NCI-H187 (cell line): ENCODE measurements at places on chromosomes 2 and 18.

DNA sequence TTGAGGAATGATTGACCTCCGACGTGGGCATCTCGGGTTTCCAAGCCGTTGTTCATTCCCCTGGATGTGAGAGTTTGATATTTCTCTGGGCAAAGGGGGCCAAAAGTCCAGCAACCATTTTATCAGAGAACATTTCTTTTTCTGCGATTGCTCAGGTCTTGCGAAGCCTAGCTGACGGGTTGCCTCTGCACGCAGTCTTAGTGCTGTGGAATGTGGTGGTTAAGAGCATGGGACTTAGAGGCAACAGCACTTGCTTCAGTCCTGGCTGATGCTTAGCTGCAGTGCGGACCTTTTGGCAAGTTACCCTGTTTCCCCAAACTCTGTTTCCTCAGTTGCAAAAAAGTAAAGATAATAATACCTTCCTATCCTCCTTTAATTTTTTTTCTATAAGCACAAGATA, 45.0 kb downstream of the FAP start:
- no peak for DNase-seq

DNA sequence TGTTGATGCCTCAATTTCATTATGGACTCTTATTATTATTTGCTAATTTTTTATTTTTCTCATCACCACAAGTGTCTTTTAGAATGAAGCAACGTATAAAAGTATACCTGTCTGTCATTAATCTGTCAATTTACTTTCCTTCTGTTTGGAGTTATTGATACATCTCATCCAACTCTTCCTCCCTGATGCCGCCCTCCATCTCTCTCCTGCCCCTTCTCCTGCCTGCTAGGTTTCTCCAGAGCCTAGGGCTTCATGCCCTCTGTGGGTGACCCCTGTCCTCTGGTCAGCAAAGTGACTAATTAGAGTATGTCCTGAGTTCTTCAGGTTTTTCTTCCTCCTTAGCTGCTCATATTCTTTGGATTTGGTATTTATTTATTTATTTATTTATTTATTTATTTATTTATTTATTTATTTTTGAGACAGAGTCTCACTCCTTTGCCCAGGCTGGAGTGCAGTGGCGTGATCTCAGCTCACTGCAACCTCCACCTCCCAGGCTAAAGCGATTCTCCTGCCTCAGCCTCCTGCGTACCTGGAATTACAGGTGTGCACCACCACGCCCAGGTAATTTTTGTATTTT, 162.5 kb upstream of the MYCN start:
- no peak for DNase-seq

DNA sequence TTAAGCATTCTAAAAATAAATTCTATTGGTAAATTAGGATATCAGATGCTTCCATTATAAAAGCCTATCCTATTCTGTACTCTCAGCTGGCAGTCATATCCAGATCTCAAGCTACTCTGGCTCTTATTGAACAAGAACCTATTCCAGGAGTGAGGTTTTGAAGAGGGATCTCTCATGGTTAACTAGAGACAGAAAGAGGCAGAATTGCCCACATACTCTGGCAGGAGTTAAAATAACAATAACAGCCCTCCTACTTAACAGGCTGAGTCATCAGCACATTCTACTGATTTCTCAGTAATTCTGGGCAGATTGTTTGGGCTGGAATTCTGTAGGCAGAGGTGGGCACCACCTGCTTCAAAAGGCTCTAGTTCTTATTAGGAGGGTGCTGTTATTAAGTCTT, 142.0 kb upstream of the UNC80 start:
- DNase-seq = no peak

- DNase-seq = no peak
Observed at GRCh38 chr2:113876503-113877387, 13.1 kb upstream of the ACTR3 start.

DNA sequence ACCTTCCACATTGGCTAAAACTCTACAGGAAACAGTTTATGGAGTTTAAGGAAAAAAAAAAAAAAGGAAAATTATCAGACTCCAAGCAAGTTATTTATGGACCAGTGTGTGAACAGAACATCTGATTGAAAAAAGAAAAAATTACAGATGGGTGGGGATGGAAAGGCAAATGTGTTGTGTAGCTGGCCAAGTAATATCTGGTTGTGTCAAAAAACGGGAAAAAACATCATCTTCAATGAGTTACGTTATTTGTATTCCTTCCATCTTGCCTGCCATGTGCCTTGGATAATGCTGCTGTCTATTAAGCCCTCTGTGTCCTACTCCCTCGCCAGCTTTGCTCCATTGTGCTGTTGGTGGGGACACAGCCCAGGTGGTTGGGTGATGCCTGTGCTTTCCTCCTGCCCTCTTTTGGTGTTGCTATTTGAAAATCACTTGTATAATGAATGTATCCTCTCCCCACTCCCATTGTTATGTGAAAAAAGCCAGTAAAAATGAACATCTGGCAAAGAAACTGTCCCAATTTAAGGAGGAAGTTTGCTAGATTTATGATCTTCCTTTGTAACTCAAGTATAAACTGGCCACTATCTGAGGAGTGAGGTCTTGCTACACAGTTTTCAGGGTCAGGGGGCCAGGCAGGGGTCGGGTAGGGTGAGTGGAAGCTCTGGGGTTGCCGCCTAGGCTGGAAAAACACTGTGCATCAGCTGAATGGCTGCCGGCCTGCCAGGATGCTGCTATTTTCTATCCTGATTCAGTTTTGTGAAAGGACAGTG, 155.9 kb downstream of the FMNL2 start:
- DNase-seq = no peak

GRCh38 chr2:204089574-204089973, 153.0 kb downstream of the ICOS start:
- no peak for DNase-seq

- DNase-seq = no peak
Observed at GRCh38 chr18:12769644-12770440, 67.0 kb downstream of the PSMG2 start.
